Activated T-cell treated with anti-CD3 and anti-CD28 coated beads for 48 hours (primary cell): ENCODE measurements at places on chromosomes 3 and 15.
A peak's percentile ranks its signal among the peaks of the same experiment; 100 is the strongest.

DNA sequence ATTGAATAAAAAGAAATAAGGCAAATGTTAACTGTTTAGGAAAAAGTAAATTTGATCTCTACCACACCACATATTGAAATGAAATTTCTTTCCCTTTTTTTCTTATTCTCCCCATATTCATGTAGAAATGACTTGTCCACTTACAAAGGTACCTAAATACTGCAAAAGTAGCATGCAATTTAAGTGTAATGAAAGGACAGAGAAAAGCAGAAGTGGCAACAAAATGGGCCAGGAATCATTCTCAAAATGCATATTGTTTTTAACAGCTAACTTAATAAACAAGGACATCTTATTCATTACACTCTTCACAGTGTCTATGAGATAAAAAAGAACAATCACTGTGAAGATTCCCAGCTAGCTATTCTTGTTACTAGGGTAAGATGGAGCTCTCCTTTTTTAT lies 40.6 kb upstream of the FGF7 start:
- DNase-seq: no peak

- DNase-seq: no peak
Observed at GRCh38 chr3:58062472-58062871, 54.2 kb downstream of the FLNB start.

DNA sequence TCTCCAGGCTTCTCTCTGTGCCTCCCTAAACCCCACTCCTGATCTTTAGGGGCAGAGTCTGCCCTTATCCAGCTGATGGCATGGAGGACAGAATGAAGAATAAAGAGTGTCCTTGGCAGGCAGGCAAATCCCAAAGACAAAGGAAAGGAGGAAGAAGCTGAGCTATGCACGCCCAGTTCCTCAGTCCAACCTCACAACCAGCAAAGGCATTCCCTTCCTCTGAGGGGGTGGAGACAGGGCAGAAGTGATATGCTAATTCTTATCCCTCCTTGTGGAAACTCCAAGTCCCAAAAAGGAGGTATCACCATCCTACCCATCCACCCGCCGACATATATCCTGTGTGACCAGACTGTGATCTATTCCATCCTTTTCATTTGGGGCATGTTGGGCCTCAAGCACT lies 10.5 kb upstream of the CCDC54 start:
- DNase-seq: no peak

DNA sequence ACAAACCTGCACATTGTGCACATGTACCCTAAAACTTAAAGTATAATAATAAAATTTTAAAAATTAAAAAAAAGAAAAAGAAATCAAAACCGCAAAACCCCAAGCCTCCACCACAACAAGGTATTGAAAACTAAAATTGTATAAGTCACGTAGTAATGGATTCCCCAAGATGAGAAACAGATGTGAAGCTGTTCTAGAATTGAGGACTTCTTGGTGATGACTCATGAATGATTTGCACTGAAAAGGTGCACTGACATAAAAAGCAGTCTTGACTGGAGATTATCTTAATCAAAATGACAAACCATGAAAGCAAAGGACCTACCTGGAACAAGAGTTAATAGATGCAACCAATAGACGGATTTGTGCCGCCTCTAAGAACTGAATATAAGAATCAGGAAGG lies 225.8 kb downstream of the MYRIP start:
- DNase-seq: no peak

GRCh38 chr3:33173103-33173502 lies 45.5 kb downstream of the SUSD5 start:
- DNase-seq: no peak

GRCh38 chr3:189227249-189227648 lies 55.5 kb downstream of the TPRG1 start:
- no peak for DNase-seq

DNA sequence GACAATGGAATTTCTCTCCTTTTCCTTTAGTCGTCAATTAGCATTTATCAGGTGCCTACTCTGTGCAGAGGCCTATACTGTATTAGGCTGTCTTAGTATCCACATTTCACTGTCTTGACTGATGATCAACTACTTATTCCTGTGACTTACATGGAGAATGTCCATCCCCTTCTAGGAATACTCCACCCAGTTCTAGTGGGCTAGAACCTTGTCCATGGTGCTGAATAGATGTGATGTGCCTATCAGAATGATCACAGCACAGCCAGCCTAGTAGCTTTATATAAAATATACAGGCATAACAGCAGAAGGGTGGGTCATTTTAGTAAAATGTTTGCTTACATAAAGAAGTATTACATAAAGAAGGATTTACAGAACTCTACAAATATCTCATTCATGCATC lies 621.4 kb downstream of the PDCD6IP start:
- DNase-seq: no peak

DNA sequence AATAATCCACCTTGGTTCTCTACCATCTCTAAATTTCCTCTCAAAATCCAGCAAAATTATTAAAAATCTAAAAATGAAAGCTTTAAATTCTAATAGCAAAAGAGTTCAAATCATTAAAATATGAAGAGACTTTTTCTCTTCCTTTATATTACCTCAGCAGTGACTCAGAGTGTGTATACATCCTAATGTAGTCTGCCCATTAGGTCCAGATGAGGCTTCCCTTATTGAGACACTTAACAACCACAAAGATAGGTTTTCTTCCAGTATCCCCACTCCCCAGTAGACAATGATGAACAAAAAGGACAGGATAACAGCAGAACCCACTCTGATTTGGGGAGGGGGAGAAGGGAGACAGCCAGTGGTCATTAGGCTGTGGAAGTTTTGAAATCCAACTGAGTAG lies 61.5 kb upstream of the DCBLD2 start:
- DNase-seq: no peak

DNA sequence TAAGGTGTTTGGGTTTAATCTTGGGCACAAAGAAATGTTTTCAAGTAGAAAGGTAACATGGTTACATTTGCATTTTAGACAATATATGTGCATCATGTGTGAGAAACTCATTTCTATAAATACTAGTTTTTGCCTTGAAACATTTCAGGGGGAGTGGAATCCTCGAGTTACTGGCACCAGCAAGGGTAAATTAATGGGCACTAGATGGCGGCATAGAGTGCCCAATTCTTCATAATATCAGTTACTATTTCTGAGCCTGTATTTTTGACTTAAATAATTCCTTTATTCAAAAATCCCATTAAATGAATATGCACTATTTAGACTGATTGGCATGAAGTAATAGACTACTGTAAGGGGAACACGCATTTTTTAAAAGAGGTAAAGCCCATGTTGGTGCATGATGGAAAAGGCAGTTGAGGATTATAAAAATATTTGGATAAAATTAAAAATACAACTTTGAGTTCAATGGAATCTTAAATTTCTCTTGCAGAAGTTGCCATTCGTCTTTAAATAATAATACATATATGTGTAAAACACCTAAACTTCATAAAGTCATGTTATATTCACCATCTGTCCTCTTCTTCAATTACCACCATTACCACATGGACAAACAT lies 106.3 kb downstream of the ZBTB20 start:
- no peak for DNase-seq

DNA sequence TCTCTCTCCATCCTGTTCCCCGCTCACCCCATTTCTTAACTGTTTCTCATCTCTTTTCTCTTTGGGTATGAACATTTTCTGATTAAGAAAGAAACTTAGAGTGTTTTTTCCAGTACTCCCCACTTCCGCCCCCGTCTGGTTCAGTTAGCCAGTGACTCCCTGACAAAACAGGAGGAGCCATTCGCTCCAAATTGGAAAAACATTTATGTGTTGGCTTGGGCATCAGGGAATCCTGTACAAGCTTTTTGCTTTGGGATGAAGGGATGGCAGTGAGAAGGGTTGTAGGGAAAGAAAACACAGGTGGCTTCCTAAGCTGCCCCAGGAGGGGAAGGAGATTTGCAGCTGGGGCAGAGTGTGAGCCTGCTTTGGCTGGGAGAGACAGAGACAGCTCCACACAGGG lies 47.0 kb downstream of the BOC start:
- DNase-seq: no peak

DNA sequence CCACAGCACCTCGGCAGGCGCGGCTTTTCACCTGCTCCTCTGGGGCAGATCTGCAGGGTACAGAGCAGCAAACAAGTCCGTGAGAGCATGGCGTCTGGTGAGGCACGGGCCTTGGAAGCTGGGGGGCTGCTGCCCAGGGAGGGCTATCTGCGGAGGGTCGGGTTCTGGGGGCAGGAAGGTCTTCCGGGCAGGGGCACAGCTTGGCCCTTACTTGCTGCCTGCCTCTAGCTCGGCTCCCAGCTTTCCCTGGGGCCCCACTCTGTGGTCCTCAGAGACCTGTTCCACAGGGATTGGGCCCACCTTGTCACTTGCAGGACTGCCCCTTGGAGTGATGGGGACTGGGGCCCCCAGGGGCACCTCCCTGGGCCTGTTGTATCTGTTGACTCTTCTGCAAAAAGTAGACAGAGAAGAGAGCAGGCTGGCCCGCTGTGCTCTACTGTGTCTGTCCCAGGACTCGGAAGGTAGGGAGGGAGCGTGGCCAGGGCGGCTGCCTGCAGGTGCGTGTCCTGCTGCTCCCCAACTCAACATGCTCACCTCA lies 84.1 kb downstream of the TBC1D2B start:
- DNase-seq: no peak

GRCh38 chr3:16289144-16289889 lies 24.3 kb downstream of the OXNAD1 start:
- DNase-seq: no peak

DNA sequence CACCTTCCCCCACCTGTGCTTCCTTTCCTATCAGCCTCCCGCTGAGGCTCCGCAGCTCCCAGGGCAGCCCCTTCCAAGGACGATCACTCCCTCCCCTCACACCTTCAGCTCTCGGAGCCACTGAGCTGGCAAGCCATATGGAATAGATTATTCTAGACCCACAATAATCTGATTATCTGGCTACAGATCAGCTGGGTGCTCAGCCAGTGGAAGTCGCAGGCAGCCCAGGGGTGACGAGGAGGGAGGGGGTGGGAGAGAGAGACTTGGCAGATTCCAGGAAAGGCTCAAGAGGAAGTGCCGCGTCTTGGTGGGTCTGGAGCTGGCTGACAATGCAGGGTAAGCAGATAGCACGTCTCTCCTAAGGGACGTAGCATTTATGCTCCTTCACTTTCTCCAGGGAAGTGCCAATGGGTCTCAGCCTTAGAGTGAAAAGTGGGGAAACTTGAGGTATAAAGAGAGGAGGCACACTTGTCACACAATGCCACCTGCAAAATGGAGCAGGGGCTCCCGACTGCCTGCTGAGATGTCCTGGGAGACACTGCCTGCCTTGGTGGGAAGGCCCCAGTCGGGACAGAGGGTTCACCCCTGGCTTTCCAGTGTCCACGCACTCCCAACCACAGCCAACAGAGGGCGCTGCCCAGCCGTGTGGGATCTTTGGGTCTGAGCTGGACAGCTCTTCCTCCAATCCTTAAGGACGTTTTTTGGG lies 9.4 kb upstream of the MESP1 start:
- DNase-seq: peak; percentile 69

- DNase-seq: peak; percentile 66
Observed at GRCh38 chr3:13091898-13092611, 18.8 kb upstream of the IQSEC1 start.

- DNase-seq: no peak
Observed at GRCh38 chr15:101129851-101130380, 121.9 kb downstream of the CHSY1 start.

GRCh38 chr15:88894819-88895767 lies at the start of gene HAPLN3:
Gene HAPLN3 (minus strand): TSS chr15:88895544. CDS start chr15:88887298, 8,246 bp downstream.
- DNase-seq: peak; percentile 63

DNA sequence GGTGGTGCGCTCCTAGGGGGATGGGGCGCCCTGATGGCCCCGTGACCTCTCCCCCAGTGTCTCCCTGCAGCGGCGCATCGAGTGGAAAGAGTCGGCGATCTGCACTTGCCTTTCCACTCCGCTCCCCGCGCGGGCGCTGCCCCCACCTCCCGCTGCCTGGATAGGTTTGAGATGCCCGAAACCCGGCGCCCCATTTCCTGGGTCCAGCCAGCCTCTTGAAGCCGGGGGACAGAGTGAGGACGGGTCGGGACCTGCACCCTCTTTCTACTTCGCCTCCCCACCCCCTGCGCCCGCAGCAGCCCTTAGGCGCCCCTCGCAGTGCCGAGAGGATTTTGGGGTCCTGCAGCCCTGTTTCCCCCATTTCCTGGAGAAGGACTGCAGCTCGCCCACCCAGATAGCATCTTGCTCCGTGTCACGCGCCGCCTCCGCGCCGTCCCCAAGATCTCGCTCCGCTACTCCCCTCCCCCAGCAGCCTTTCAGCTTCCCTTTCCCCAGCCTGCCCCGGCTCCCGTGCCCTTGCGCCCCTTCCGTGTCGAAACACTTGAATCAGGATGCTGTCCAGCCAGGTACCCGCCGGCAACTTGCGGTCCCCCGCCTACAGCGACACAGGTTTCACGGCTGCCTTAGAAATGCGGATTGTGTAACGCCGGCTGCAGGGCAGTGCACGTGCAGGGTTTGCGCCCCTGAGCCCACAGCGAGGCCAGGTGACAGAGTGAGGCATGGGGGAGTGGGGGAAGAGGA lies 519 bp downstream of the ABHD6 start:
- DNase-seq: peak; percentile 15

- DNase-seq: peak; percentile 41
Observed at GRCh38 chr3:52682016-52682415, 3.7 kb downstream of the PBRM1 start.

DNA sequence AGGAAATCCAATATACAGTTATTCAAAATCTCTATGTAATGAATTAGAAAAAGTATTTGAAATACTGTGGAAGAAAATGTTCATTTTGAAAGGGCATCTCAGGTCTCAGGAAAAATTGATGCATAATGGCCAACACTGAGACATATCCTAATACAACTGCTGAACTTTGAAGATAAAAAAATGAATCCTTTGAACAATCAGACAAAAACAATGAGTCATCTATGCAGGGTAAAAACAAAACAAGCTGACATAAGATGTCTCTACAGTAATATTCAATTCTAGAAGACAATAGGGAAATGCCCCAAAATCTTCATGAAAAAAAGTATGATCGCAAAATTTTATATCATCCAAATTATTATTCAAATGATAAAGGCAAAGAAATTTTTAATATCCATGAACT lies 34.0 kb upstream of the ZNF280D start:
- no peak for DNase-seq

GRCh38 chr3:108117241-108117775 lies 26.5 kb upstream of the CD47 start:
- no peak for DNase-seq

DNA sequence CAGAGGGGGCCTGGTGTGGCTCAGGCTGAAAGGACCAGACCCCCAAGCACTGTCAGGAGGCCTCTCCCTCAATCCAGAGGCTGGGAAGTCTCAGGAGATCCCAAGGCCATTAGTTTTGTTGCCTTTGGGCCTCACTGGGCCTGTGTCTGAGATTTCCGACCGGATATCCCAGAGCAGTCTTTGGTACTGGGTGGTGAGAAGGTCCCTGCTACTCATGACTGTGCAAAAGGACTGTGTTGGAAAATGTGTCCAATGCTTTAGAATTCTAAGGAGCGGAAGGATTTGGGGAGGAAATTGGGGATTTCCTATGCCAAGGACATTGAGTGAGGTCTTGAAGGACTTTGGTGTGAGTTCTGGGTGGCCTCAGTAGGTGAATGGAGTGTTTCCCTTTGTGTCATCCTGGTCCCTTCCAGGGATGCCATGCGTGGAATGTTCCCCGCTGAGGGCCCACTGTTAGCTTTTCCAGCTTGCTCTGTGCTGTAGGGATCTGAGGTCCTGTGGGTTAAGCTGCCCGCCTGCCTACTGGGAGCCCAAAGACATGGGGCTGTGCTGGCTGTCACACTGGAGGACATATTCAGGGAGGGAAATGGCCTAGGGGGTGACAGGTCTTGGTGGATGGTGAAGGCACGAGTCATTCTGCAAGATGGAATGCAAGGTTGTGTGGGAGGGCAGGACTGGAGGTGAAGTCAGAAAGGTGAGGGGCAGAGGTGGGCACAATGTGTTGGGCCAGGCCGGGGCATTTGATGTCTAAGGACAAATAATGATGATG lies 16.4 kb downstream of the SMAD6 start:
- DNase-seq: no peak

- no peak for DNase-seq
Observed at GRCh38 chr3:135918600-135918999, 46.9 kb upstream of the PPP2R3A start.
